Activated naive CD8-positive, alpha-beta T cell treated with anti-CD3 and anti-CD28 coated beads, Interleukin-2, amount 50 U/mL, for 24 hours (primary cell): ENCODE measurements at places on chromosomes 1 and 21.

- DNase-seq, result no peak
These were observed 403.5 kb upstream of the PROX1 start for GRCh38 chr1:213584272-213584671.

DNA sequence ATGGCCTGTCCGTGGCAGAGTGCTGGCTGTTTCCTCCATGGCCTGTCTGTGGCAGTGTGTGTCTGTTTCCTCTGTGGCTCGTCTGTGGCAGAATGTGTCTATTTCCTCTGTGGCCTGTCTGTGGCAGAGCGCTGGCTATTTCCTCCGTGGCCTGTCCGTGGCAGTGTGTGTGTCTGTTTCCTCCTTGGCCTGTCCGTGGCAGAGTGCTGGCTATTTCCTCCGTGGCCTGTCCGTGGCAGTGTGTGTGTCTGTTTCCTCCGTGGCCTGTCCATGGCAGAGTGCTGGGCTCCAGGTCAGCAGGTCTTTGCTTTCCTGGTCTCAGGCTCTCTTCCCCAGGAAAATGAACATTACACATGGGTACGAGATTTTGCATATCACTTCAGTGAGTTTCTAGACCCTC, 138.4 kb upstream of the IPO9 start:
- no peak for DNase-seq

DNA sequence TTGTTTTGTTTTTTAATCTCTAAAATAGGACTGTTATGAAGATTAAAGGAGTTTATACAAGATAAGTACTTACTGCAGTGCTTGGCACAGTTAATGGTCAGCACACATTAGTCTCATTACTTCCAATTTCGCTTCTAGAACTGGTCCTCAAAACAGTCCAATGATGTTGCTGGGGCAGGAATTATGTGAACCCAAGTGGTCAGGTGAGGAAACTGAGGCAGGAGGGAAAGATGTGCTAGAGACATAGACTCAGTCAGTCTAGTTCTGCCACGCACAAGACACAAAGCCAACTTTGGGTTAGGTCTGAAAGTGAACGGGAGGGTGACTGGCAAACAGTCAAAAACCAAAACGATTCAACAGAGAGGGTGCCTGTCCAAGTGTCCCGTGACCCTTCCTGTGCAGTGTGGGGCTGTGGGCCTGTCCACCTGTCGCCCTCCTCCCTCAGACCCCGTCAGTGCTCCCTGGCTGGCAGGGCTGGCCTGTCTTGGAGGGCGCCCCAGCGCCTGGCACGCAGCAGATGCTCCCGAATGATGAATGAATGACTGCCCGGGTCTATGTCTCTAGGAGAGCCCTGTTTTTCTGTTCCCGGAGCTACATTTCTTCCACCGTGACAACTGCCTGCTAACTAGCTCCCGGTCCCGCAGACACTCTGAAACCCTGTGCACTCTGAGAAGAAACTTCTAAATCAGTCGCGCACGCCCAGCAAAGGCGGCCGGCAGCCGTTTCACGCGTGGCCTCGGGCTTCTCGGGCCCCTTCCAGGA, 2.4 kb downstream of the LRP8 start:
- DNase-seq, result no peak

- no peak for DNase-seq
These were observed 63.9 kb upstream of the C1orf105 start for GRCh38 chr1:172356620-172357019.
